ENCODE measurements at places on chromosomes 4 and X. TPM values are rescaled to one million over a fixed set of nuclear protein-coding genes. Genes with fewer than 3 reads are reported as not detected.

SLC9B1 gene
- 1.2 TPM for total RNA-seq

GAGE12H gene
- total RNA-seq = not detected

IGSF1 gene
- total RNA-seq = 0.09 TPM

MTCP1 gene
- total RNA-seq = 1.6 TPM

FHIP1A gene
- 0.99 TPM for total RNA-seq

Measured in fibroblast of the aortic adventitia (primary cell).